NCI-H526 treated with DMSO at 0.1 percent for 48 hours (cell line): ENCODE measurements at places on chromosomes 7 and 10.

DNA sequence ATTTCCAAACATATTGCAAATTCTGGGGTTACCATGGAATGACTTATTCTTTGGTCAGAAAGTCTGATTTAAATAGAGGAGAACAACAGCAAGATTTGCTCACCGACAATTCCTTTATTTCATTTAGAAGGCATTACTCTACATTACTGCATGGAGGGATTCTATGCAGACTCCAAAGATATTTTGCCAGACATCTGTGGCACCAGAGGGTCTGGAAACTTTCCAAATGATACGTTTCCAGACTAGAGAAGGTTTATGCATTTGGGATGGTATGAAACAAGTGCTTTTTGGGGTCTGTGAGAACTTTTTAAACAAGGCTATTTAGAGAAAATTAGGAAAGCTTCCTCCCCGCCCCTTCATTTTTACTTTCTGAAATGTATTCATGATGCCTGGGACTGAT is 125.3 kb downstream of the SAMD9 start:
- DNase-seq = no peak

- DNase-seq = no peak
These were observed 71.4 kb upstream of the NFKB2 start for GRCh38 chr10:102324061-102324460.

GRCh38 chr7:25009257-25009656 is 29.3 kb upstream of the OSBPL3 start:
- no peak for DNase-seq

DNA sequence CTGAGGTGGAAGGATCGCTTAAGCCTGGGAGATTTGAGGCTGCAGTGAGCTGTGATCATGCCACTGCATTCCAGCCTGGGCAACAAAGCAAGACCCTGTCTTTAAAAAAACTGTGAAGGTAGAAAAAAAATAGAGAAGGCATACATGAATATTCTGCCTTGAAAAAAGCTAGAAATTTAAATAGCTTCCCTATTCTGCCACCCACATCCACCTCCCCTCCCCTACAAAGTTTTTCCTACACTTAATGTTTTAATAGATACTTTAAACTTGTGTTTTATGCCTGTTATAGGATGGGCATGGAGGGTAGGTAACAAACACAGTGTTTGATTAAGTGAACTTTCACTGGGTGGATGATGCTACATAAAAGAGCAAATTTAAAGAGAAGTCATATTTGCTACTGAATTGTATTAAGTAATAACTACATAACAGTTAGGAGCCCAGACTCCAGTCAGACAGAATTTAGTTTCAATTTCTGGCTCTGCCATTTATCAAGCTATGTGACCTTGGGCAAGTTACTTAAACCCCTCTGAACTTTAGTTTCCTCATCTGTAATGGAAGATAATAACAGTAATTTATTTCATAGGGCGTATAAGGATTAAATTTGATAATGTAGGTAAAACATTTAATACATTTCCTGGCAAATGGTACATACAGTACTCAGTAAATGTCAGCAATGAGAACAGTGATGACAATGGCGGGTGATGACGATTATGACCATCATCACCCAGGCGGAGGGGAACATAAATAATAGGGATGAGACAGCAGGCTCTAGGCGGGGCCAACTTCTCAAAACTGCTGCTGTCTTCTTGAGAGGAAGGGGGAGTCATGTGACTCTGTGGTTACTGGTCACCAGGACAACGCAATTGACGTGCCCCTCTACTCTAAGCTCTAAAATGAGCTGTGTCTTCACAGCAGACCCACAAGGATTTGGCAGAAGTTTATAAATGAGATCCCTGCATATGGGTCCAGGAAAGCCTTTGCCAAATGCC is 15.8 kb downstream of the DNMBP start:
- DNase-seq = no peak

DNA sequence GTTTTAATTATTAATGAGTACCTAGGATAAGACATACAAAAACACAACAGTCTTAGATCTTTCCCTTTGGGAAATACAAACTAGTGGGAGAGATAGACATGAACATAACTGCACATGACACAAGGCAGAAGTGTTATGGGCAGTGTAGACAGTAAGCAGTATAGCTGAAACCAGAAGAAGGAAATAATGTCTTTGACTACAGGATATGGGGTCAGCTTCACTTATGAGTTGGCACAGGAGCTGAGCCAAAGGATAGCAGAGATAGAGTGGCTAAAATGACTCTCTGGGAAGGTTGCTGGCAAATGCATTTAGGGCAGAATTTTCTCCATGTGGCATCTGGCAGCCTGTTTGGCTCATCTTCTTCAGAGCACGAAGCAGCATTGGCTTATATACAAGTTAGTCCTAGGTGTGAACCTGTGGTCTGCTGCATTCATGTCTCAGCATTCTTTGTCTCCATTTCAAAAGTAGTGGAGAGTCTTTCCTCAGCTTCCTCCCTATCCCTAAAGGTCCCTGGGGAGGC is 60.3 kb upstream of the FEZF1 start:
- no peak for DNase-seq

DNA sequence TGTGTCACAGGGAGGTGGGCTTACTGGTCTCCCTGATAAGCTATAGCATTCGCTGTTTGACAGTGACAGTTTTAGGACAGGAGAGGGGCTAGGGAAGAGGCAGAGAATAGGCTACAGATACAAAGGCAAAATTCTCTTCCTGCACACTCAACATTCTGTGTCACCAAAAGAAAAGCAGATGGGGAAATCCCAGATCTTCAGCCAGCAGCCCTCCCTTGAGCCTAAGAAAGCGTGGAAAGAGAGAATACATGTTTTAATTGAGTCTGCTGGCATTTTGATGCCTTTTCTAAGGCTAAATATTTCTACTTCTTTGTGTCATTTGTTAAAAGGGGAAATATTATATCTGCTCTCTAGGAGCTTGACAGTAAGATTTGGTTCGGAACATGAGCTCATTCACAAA is 247.0 kb downstream of the TRIL start:
- no peak for DNase-seq

GRCh38 chr10:111146025-111146640 is 69.3 kb downstream of the ADRA2A start:
- DNase-seq = no peak

DNA sequence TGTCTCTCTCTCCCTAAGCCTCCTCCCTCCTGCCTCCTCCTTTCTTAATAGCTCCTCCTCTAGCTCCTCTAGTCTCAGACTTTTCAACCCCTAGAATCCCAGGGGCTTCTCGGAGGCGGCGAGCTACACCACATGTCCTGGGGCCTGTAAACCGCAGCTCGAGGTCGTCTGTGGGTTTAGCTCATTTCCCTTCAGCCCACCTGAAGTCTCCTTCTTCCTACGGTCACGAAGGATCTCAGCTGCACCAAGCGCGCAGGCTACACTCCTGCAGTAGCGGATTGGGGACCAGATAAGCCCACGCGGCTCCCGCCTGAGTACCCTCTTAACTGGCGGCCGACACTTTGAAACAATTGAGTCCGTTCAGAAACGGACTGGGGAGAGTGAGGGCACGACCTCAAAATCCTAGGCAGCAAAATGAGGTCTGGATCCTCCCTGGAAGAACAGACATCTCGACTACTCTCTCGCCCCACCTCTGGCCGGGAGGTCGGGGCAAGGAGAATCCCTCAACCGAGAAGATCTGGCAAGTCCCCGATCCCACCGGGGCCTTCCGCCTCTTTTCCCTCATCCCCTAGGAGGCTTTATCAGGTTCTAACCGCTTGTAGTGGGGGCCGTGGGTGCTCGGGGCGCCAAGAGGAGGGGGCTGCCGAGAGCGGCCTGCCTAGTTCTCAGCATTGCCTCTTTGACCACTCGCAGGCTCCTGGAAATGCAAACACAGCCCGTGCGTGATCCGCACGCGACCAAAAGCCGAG is 1.3 kb upstream of the SORCS3 start:
- no peak for DNase-seq

DNA sequence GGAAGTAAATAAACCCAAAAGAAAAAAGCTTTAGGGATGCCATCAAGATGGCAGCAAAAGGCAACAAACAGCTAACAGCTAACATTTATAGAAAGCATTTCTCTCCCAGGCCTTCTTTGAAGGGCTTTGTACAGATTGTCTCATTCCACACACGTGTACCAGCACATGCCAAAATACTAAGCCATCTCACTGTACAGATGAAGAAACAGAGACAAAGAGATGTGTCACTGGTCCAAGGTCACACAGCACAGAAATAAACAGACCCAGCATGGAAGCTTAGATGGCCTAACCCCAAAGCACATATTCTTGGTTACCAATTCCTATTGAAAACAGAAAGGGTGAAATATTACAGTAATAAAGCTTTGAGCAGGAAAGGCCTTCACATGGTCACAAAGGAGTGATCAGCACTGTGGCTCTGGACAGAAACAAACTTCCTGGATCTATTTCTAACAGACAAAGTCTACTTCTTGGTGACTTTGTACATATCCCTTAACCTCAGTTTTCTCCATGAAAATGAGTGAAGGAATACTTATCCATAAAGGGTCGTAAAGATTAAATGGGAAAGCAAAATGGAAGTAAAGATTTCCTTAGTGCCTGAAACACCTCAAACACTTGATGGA is 346.0 kb downstream of the ELMO1 start:
- DNase-seq = no peak

DNA sequence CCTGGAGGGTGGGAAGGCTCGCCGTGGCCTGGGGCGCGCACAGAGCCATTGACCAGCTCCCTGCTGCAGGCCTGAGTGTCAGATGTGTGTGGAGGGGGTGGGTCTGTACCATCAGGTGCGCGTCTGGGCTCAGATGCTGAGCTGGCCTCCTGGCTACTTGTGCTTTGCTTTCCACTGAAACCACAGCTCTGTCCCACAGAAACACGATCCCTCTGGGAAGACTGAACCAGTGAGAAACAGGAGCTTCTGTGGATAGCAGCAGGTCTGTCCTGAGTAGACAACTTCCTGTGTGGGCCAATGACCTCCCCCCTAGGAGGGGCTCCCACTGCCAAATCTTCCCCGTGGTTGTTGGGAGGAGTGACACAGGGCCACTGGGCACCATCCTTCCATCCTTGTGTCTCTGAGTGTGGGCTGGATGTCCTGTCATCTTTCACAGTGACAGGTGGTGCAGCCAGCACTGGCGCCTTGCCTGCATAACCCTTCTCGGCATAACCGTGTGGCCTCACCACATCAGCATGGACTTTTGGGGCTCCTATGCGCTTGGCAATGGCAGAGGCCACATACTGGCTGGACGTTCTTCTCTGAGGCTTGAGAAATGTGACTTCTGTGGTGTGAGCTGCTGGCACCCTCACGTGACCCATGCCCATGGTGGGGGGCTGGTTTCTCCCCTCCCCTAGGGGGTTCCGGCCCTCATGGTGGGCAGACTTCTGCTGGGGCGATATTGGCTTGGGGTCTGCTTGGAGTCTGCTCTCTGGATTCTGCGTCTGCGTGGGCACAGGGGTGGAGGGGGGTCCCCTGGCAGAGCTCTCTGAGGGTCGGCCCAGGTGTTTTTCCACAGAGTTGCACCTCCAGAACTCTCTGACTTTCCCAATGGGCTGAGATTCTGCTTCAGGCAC is 245.5 kb upstream of the GRB10 start:
- no peak for DNase-seq

GRCh38 chr7:153886506-153887441 is 165.4 kb upstream of the DPP6 start:
- DNase-seq = no peak

- no peak for DNase-seq
These were observed 3.1 kb upstream of the SLF2 start for GRCh38 chr10:100909501-100910263.

GRCh38 chr7:43431020-43431595 is 151.8 kb upstream of the STK17A start:
- DNase-seq = no peak

- DNase-seq = no peak
These were observed 38.8 kb downstream of the TMEM270 start for GRCh38 chr7:73899731-73900142.

DNA sequence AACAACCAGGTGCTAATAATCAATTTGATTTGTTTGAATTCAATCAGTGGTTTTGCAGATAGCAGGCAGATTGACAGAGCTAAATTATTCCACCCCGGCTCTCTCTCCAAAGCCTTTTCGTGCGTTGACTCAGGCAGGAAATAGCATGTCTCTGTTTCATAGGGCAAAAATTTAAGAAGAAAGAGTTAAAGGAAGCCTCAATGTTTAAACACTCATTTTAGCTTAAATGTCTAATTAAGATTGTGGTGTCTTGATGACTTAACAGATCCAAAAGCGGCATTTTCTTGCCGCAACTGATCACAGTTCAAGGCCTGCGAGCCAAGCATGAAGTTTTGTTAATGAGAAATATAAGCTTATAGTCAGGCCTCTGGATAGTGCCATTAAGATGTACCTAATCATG is 1051.1 kb upstream of the AUTS2 start:
- DNase-seq = no peak

GRCh38 chr10:78774999-78775711 is 293.6 kb upstream of the ZMIZ1 start:
- no peak for DNase-seq

DNA sequence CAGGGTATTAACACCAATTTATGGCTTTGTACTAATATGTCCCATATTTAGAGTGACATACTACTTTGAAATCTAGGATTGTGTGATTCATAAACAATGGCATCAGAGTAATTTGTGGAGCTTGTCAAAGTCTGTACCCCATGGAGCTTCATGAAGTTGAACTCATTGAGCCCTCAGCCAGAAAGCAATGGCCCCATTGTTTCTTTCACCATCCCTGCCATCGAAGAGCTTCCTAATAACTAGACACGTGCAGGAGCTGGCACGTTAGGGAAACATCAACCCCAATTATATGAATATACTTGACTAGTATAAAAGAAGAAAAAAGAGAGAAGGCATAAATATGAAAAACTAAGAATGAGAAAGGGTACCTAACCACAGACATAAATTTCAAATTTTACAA is 206.6 kb downstream of the CXCL12 start:
- DNase-seq = no peak

GRCh38 chr7:41788556-41788955 is 85.7 kb upstream of the INHBA start:
- DNase-seq = no peak

DNA sequence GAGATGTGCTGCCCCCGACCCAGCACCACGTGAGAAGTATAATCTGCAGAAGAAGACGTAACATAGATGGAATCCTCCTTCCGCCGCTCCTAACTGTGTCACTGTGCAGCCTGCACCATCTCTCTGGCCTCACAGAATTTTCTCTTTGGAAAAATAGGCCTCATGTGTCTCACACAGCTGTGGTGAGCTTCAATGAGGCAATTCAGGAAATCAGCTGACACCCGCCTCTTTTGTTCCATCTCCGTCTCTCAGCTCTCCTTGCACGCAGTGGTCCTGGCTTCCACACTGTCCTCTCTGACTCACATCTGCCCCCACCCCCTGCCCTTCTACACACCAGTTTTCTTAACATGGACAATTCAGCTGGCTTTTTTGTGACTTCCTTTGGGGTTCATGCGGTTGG is 7.2 kb downstream of the C10orf90 start:
- no peak for DNase-seq
